ENCODE measurements at places on chromosomes 6 and 20. TPM values are rescaled to one million over a fixed set of nuclear protein-coding genes. Genes with fewer than 3 reads are reported as not detected.

GRCh38 chr6:165562421-165563090, 100.5 kb downstream of the PDE10A start:
- no peak for DNase-seq

Gene LCA5
- 15.2 TPM for total RNA-seq

GRCh38 chr20:51584116-51584515, 41.6 kb upstream of the NFATC2 start:
- DNase-seq: no peak

DNA sequence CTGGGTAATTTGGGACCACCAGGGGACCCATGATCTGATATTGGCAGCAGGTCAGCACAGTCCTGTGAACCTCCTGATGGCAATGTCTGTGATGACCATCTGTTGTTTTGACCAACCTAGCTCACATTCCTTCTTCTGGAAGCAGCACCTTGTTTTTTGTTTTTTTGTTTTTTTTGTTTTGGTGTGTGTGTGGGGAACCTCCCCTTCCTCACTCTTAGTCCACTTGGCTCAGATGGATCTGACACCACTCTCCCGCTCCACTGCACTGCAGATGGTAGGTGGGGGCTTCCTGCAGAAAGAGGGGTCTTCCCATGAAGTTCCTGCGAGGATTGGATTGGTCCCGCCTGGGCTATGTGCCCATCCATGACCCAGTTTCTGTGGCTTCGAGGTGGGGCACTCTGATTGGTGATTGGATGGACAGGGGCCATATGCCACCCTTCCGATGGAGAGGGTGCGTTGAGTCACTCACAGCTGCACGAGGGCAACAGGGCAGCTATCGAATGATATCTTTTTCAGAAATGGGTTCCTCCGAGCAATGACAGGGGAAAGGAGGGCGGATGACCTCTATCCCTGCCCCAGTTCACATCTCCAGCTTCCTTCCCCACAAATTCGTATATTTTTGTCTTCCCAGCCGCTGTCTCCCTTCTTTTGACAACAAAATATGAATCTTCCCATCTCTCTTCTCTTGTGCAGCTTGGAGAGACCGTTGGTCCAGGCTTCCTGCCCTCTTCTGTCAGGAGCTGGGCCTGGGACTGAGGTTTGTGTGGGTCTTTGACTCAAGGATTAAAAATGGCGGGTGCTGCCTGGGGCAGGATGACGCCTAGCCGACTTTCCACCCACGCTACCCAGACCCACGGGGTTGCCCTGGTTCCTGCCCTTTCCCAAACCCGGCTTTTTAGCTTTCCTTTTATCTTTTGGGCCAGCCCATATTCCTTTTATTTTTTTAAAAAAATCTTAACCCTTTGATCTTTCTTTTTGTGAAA, 132.1 kb upstream of the KCNG1 start:
- DNase-seq: no peak

Gene PLCB1
- total RNA-seq: 30.5 TPM

GRCh38 chr20:60334911-60335310, 376.7 kb downstream of the CDH26 start:
- no peak for DNase-seq

GRCh38 chr6:23611776-23612381, 514.1 kb upstream of the NRSN1 start:
- no peak for DNase-seq
